Activated CD4-positive, alpha-beta T cell treated with anti-CD3 and anti-CD28 coated beads, Interleukin-2, Interleukin-6, amounts not matched to agents 100 ng/mL and 50 ng/mL, durations not matched to agents 16 hours and 8 hours (primary cell): ENCODE measurements at places on chromosomes 7 and 10.

DNA sequence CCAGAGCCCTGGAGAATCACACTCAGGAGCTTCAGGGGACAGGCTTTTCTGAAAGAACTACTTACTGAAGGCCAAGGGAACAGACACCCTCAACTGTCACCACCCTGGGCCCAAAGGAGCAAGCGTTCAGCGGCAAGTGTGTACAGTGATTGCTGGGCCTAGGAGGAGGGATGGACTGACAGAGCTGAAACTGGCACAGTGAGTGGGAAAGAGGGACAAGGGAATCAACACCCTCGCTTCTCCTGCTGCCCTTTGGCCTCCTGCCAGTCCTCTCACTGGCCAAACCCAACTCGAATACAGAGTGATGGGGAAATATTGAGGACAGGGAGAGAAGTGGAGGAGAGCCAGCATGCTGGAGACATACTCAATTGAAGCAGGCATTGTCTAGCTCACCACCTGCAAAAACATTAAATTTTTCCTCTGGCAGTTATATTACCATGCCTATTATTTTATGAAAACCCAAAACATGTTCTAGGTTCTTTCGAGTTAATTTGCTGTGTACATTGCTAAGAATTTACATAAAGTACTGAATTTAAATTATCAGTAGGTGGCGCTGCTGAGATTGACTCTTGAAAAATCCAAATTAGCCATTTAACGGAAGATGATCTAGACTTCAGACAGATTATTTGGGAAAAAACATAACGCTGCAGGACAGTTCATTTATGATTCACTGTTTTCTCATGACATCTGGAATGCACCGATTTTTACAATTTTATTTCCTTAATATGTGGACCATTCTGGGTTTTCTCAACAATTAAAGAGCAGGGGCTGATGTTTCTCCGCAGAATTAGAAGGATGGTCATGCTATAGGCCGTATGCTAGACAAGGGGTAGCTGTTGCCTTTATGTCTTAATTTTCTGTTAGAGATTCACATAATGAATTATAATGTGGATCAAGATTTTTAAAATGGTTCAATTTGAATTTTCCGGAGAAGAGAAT, 14.7 kb upstream of the TMEM236 start:
- peak; percentile 26 for DNase-seq

- no peak for DNase-seq
Measured at GRCh38 chr7:88140947-88141346, 78.9 kb downstream of the SRI start.

- no peak for DNase-seq
Measured at GRCh38 chr10:128398118-128398517, 271.9 kb upstream of the MKI67 start.

DNA sequence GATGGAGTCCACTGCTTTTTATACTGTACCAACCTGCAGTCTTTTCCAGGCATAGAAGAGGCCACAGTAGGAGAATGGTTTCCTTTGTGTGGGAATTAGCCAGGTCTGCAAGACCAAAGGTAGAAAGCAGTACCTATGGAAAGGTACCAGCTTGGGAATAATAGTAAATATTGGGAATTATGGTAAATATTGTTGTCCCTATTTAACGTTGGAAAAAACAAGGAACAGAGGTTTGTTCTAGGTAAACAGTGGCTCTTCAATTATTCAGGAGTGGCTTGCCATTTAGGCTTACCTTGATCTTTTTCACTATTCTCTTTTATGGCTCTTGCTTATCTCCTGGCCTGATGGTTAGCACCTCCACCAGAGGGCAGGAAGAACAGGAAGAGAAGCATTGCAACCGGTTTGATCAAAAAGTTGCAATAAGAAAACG, 43.9 kb upstream of the GSAP start:
- DNase-seq, result no peak

- no peak for DNase-seq
Measured at GRCh38 chr10:122847782-122848604, 2.3 kb upstream of the CUZD1 start.

DNA sequence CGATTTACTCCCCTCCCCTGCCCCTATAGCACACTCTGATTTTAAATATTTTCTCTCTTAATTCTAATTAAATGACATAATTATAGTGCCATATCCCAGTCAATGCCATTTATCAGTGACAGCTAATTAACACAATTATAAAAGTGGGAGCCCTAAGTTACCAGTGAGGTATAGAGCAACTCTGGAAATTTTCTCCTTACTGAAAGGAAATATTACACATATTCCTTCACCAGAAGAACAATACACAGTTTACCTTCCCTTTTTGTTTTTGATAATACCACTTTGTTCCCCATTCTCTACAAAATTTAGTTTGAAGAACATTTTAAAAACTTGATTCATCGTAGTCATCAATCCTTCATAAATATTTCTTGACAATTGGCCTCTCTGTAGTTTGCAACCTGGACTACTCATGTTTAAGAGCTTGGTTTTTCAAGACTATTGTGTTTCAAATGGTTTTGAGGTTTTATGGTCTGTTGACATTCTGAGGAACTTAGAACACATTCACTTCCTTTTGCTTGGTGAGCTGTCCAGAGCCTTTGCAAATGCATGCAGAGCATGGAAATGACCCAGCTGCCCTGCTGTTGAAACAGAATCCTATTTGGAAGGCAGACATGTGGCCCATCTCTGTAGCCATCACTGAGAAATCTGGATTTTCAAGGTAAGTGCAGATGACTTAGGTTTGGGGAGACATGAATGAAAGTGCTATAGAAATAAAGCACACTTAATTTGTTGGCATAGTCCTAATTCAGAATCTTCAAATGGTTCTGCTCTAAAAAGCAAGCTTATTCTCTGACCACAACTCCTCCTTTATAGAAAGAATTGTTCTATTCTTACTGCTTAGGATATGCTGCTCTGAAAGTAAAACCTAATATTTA, at the start of gene GPR141:
TSS of gene GPR141 (plus strand) at position 521 of the 875 bp plus-strand sequence. CDS start 56,628 bp downstream, outside the sequence.
- DNase-seq, result no peak

DNA sequence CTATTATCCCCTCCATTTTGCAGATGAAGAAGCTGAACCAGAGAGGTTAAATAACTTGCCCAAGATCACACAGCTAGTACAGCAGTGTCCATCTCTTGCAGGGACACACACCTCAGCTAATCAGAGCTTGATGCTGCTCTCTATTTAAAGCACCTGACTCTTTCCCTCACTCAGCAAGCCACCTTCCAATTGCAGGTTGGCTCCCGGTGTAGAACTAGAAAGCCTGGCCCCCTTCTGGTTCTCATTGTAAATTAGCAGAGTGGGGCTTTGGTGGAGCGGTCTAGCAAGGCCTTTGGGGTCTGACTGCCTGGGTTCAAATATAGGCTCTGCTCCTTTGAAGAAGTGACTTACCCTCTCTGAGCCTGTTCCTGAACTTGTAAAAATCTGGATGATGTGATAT, 176.4 kb downstream of the NEURL1 start:
- DNase-seq, result no peak

DNA sequence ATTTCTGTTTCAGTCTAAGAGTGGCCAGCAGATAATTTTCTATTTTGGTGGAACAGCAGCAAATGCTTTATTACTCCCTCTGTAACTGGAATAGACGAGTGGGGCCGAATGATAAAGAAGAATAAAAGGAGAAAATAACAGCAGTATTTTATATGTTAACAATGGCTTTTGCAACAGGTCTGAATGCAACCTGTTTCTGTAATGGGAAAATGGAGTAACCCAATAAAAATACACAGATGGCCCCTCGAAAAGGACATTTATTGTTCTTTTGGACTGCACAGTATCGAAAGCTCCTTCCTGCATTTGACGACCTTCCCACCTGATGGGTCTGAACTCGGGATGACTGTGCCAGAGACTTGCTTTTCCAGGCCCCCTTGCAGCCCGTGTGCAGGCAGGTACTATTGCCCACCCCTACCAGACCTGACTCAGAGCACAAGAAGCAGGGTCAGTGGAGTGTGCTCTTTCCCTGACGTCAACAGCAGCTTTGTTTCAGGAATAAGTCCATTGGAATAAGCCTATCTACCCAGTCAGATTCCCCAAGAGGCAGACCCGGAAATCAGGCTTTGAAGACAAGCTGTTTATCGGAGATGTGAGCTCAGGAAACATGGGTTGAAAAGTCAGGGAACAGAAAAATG, 306.5 kb upstream of the NEBL start:
- no peak for DNase-seq

DNA sequence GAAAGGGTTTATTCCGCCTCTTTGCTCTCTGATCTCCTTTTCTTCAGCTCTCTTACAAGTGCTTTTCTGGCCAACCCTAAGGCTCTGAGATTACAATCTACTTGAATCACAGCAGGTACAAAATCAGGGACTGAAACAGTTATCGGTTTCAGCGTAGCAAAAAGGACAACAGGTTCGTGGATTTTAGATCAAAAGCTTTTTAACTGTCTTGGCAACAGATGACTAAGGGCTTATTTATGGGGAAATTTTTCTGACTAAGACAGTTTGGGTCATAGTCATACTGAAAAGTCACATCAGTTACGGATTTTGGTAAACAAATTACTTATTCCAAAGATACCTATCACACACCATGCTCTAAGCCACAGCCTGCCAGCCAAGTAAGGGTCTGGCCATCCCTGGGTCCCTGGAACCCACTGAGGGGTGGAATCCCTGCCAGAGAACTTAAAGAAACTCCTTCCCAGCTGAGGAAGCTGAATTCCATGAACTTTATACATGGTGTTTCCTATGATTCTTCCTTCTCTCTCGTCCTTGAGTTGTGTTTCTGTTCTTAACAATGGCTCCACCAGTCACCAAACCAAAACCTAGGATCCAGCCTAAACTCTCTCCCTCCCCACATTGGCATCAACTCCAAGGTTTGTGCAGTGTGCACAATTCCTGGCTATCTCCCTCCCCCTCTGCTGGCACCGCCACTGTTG, 169.3 kb downstream of the FAM107B start:
- DNase-seq, result peak; percentile 92

DNA sequence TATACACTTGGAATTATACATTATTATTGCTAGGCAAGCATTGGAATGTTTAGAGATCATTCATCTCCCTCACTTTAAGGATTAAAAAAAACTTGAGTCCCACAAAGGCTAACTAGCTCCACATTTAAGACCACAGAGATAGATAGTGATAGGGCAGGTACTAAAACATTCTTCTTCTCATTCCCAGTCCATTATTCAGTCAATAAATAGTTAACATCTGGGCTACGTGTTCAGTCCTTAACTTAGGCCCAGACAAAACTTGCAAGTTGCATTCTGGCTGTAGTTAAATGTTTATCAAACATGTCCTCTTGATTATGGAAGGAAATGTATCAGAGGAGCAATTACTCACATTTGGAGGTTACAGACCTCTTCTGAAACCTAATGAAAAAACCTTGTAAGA, 2.4 kb downstream of the GNG11 start:
- no peak for DNase-seq

DNA sequence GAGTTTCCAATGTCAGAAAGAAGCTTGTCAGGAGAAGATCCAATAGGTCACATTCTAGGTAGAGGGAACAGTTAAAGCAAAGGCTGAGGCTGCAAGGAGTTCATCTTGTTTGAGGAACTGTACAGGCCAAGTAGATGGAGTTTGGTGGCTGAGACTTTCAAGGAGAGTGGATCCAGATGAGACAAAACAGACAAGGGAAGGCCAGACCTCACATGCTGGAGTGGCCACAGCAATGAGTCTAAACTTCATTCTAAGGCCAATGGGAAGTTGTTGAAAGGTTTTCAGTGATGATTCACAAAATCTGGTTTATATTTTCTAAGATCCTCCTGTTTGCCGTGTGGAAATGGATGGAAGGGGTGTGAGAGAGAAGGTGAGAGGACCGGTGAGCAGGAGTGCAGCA, 40.0 kb downstream of the EPDR1 start:
- DNase-seq, result no peak

GRCh38 chr7:140876519-140877248, 48.0 kb downstream of the BRAF start:
- DNase-seq, result peak; percentile 42

DNA sequence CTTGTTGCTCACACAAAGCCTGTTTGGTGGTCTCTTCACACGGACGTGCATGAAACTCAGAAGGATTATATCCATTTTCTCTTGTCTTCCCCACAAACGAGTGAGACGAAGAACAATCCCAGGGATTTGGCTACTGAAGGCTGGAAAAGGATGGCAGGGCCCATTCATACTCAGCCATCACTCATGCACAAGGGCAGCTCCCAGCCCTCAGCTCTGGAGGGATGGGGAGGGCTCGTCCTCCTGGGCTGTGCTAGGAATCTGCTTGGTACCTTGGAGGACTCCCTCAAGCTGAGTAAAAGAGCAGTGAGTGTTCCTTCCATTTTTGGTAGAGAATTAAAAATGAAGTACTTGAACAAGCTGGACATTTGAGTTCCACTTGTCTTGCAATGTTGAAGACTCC, 33.2 kb upstream of the RAB18 start:
- no peak for DNase-seq

DNA sequence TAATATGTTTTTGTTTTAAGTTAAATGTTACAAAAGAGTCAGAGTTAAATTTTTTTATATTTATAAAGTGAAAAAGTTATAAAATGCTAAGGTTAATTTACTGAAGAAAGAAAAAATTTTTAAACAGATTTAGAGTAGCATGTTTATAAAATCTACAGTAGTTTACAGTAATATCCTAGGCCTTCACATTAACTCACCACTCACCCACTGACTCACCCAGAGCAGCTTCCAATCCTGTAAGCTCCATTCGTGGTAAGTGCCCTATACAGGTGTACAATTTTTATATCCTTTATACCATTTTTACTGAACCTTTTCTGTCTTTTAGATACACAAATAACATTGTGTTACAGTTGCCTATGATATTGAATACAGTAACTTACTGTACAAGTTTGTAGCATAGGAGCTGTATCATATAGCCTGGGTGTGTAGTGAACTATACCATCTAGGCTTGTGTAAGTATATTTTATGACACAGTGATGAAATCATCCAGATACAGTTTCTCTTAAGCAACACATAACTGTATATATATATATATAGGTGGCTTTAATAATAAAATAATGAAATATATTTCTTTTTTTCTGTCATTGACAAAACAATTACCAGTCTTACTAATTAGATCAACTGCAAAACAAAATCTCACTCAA, 79.6 kb downstream of the PTEN start:
- no peak for DNase-seq

DNA sequence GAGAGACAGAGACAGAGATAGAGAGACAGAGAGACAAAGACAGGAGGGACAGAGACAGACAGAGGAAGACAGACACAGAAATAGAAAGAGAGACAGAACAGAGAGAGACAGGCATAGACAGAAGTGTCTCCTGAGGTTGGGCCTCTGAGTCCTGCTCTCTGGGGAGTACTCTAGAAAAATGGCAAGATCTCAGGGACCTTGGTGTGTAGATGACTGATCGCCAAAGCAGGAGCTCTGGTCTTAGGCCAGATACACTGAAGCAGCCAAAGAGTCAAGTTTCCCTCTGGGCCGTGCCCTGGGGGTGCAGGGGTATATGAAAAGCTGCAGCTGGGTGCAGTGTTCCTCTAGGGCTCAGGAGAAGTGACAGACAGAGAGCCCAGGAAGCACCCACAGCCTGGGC, 176.6 kb upstream of the TNS3 start:
- DNase-seq, result no peak

GRCh38 chr7:105126436-105126975, 112.5 kb downstream of the KMT2E start:
- DNase-seq, result no peak
